ENCODE measurements at places on chromosomes 5 and 9.

DNA sequence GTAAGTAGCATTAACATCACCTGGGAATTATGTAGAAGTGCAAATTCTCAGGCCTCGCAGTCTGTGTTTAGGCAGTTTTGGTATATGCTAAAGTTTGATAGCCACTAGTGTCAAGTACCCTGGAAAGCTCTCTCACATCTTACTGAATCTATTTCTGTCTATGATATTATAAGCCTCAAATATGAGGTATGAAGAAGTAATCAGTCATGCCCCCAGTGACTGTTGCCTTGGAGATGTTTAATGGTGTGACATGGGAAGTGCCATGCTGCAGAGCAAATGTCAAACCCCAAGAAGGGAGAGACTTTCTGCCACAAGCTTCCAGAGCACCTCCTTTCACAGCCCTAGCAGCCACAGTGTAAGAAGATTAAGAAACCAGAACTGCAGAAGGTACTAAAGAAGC is 9.8 kb upstream of the PDE8B start:
- DNase-seq: no peak

GRCh38 chr9:95809686-95810085 is 65.8 kb upstream of the ERCC6L2 start:
- no peak for DNase-seq

DNA sequence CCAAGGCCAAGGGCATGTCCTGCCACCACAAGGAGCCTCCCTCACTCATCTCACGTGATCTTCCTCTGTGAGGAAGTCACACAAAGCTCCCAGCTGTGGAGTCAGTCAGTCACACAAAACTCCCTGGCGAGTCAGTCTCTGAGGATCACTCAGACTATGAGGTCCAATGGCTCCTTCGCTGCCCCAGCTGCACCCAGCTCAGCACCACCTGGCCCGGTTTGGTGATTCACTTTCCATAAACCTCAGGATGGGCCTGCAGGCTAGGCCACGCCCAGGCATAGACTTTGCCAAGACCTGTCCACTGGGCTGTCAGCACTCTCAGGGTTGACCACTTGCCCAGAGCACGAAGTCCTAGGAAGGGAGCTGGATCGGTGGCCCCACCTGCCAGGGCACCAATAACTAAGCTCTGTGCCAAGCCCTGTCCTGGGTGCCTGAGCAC is 233.8 kb downstream of the HSPA4 start:
- DNase-seq: no peak

DNA sequence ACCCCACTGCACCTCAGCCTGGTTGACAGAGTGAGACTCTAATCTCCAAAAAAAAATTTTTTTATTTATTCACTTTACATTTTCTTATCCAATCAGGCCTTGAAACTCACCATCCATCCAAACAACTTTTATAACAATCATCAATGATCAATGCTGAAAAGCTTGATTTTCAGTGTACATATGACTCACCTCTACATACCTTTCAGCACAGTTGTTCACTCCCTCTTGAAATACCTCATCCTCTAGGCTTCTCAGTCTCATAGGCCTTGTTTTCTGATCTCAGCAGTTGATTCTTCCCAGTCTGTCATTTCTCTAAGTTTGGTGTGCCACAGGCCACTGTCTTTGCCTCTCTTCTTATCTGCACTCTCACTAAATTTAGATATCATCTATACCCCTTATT is 36.2 kb downstream of the GRIN3A start:
- DNase-seq: no peak

DNA sequence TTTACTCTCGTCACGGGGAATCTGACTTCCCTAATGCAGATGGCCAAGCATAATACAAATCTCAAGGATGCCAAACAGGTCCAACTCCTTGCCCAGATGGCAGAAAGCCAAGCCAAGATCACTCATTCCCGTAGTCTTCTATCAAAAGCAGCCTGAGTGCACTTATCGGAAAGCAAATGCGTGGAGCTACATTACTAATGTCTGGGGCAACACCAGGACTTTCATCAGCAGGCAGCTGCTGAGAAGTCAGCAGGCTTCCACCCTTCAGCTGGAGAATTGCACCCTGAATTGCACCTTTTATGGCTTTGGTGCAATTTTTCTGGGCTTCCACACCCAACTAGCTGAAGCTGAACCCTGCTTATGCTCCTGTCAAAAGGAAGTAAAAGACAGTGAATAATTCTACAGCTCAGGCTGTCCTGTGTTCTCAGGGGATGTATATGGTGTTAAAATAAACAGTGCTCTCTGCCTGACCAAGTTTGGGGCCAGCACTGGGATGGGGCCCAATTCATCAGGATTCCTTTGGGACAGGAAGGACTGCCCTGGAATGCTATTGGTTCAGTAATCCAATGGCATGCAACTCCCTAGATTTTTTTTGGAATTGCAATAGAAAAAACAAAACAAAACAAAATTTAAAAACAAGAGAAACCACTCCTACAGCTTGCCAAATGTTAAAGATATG is 92.6 kb downstream of the DPYSL3 start:
- no peak for DNase-seq

DNA sequence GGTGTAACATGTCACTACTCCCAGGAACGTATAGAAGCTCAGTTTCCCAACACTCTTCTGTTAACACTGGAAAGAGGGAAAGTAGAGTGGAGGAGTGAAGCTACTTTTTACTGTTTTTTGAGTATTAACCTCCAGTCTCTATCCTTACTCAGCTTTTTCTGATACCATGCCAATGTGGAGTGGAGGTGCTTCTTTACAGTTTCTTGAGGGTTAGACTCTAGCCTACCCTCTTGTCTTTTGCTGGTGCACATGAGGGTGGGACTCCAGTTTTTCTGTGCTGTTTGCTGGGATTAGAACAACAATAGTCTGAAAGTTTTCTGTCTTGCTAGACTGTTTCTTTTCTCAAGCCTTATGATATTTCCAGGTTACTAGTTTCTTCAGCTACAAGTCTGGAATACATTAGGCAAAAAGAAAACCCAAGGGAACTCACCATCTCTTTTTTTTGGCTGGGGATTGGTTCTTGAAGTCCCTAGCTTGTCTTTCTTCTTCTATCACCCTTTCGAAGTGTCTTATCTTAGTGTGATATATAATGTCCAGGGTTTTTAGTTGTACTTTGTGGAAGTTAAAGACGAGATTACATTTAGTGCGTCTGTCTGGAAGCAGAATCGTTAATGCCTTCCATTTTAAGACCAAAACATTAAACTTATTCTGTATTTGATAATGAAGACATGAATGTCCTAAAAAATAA is 35.9 kb downstream of the PRR16 start:
- DNase-seq: no peak

DNA sequence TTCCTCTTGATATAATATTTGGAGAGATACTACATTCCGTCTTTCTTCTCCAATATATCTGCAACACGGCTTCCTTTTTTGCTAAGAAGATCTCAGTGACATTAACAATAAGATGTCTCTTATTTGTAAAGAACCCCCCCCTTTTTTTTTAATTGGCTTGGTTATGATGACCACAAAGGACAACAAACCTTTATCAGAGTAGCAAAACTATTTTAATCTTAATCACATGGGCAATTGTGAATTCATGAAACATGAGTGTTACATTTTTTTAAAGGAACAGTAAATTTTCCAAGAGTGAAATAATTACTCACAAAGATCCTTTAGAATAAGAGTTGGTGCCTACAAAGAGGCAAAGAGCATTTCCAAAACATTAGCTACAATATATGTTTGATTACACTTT is 554.1 kb downstream of the MAT2B start:
- DNase-seq: no peak

Data from stimulated activated CD4-positive, alpha-beta T cell treated with anti-CD3 and anti-CD28 coated beads, Interleukin-1b, Interleukin-23, amount 100 ng/mL, for 1 hour (primary cell).